ENCODE measurements at places on chromosomes 6 and 20.

GRCh38 chr6:12404651-12405050 is 114.5 kb downstream of the EDN1 start:
- DNase-seq: no peak

GRCh38 chr6:22880686-22881433 is 311.5 kb downstream of the HDGFL1 start:
- DNase-seq: no peak

GRCh38 chr20:50014570-50015562 is 32.1 kb downstream of the SNAI1 start:
- DNase-seq: no peak

GRCh38 chr6:84771125-84771755 is 6.8 kb upstream of the TBX18 start:
- DNase-seq: no peak

- DNase-seq: no peak
These were observed 86.8 kb downstream of the RPP40 start for GRCh38 chr6:4916954-4917561.

DNA sequence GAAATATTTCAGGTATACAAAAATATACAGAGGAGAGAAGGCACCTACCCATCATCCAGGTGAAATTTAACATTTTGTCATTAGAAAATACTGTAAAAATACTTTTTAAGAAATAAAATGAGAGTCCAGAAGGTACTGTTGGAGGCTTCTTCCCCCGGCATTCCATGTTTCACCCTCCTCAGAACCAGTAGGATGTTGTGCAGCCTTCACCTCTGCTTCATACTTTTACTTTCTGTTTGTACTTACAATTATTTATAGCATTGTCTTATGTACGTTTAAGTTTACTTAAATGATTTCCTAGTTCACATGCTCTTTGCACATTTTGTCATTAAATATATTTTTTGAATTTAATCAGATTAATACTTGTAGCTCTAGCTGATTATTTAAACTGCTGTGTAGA is 30.9 kb downstream of the TMEM200A start:
- DNase-seq: no peak

GRCh38 chr6:75694406-75694805 is 54.6 kb upstream of the MYO6 start:
- DNase-seq: no peak

DNA sequence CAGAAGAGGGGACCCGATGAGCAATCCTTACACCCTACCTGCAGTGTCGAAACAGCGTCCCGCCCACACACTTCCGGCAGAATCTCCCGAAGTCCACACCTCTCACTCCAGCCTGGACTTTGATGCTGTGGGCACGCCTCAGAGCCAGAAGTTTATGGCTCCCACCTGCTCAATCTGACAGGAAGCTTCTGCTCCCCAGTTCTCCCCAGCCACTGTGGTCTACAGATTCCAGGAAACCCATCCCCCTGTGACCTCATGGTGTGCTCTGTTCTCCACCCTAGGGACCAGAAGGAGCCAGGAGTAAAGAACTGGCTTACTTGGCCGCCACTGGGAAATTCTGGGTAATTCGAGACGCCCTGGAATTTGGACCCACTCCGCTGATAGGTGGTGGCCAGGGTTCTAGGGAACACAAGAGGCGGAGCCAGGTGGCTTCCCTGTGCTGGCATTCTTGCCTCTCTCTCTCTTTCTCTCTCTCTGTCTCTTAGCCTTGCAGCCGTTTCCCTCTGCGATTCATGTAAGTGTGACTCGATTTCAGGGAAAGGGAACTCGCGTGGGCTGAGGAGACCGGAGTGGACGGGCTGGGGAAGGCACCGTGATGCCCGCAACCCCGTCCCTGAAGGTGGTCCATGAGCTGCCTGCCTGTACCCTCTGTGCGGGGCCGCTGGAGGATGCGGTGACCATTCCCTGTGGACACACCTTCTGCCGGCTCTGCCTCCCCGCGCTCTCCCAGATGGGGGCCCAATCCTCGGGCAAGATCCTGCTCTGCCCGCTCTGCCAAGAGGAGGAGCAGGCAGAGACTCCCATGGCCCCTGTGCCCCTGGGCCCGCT is at the start of gene TRIM15:
TSS of gene TRIM15 (plus strand) at position 457 of the 828 bp plus-strand sequence. CDS start at position 596, 139 bp downstream.
- DNase-seq: peak; percentile 21

DNA sequence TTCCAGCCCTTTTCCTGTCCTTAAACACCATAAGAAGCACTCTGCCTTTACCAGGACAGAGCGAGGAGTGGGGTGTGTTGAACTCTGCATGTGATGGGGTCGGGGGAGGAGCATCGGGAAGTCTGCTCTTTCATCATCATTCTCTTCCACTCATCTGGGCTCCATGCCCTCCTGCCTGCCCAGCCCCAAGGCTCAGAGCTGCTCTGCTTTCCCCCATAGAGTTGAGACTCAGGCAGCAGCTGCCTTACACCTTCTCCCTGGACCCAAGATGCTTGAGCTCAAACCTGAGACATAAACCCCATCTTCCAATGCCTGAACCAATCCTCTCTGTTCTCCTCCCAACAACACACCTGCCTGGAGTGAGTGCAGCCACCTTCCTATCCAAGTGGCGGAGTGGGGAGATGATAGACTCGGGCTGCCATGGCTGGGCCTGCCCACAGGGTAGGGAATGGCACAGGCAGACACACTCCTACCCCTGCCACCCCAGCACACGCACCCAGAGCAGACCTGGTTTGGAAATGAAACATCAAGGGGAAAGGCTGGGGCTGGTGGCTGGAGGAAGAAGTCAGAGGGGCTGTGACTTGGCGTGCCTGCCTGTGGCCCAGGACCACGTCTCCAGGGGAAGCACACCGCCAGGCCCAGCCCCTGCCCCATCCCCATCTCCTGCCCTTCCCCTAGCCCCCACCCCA is 28.4 kb downstream of the TFEB start:
- no peak for DNase-seq

- no peak for DNase-seq
These were observed 44.6 kb downstream of the SSR1 start for GRCh38 chr6:7268362-7268761.

DNA sequence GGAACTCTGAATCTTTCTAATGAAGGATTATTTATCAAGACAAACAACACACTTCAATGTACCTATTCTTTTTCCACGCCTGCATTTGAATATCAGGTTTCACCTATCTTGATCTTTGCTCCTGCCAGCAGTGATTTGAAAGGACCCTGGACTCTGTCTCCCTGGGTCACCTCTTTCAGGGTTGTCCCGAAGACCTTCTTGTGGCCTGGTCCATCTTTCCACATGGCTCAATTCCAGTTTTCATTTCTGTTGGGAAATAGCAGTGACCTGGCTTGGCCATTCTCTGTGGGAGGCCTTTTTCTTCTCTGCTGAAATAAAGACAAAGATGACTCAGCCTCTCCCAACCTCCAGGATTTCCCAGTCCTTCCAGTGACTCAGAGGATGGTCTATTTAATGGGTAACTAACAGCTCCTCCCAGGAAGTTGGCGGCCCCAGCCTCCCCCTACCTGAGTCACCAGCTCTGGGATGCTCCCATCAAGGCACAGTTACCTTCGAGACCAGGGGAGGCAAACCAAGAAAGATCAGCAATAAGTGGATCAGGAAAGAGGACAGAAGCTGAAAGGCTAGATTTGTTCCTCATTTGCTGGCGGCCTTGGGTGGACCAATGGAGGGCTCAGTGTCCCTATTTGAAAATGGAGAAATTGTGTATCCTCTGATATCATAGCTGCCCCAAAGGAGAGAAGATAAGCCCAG is 120.2 kb upstream of the RNF24 start:
- no peak for DNase-seq

DNA sequence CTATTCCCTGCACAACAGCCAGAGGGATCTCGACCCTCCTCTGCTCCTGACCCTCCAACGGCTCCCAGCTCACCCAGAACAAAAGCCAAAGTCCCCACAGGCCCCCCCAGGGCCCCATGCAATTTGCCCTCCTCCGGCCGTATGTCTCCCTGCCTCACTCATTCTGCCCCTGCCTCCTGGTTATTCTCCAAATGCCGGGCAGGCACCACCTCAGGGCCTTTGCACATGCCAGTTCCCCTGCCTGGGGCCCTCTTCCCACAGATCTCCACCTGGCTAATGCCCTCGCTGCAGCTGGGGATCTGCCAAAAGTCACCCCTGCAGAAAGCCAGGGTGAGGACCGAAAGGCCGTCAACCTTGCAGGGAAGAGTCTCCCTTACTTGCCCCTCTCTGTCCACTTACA is 66.0 kb downstream of the GRM4 start:
- DNase-seq: no peak

DNA sequence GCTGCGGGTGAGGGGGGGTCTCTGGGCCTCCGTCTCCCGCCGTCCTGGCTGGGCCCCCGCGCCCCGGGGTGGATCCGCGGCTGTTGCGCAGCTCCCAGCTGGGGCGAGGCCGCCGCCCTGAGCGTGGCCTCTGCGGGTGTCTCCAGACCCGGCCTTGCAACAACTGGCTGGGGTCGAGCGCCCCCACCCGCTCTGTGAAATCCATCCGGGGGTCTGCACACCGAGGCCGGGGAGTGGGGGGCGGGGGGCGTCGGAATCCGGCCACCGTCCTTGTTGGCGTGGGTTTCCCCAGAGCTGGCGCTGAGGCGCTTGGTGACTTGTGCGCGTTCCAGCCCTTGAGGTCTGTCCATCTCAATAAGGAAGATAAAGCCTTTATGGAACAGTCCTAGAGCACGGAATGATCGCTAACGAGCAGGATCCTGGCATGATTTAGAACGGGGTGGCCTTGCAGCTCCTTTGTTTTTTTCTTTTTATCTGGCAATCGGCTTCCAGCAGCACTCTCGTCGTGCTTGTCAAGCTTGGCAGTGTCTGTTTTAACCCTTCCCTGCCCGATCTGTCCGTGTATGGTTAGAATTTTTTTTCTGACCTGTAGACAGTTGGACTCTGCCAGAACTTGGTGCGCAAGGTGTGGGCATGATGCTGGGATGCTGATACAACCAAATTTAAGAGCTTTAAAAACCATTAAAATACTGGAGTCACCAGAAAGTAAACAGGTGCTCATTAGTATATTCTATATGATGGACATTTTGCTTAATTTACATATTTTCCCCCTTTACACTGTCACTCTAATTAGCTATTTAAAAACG is 675 bp downstream of the DSTN start:
- DNase-seq: no peak

GRCh38 chr20:16062661-16063581 is 510.3 kb downstream of the KIF16B start:
- DNase-seq: no peak

DNA sequence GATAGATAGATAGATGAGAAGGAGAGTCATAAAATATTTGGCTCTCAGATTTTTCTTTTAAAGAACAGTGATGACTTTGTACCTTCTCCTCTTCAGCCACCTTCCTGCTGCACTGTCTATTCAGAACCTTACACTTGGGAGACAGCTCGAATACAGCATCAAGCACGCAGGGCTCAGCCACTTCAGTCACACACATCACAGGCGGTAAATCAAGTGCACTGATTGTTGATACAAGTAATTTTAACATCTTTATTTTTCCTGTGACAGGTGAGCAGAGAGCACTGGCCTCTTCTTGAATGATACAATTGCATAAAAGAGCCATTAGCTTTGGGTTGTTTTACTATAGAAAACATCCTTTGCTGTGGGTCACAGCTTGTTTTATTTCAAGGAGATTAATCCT is 1118.5 kb upstream of the EYS start:
- DNase-seq: no peak

DNA sequence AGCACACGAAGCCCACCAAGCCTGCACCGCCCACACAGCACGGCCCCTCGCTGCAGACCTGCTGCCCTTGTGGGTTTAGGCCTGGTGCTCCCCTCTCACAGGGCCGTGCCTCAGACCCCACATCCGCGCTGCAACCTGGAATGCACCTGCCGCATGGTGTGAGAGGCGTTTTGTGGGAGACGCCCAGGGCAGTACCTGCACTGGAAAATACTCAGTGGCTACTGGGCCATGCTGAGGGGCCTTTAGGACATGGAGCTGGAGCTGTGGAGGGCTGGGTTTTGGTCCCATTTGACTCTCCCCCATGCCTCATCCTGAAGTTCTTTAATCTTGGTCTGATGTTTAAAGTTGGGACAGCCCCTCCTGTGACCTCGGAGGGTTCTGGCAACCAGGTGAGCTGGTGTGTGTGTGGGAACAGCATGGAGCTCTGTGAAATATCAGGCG is 116.3 kb downstream of the ERMARD start:
- DNase-seq: no peak

DNA sequence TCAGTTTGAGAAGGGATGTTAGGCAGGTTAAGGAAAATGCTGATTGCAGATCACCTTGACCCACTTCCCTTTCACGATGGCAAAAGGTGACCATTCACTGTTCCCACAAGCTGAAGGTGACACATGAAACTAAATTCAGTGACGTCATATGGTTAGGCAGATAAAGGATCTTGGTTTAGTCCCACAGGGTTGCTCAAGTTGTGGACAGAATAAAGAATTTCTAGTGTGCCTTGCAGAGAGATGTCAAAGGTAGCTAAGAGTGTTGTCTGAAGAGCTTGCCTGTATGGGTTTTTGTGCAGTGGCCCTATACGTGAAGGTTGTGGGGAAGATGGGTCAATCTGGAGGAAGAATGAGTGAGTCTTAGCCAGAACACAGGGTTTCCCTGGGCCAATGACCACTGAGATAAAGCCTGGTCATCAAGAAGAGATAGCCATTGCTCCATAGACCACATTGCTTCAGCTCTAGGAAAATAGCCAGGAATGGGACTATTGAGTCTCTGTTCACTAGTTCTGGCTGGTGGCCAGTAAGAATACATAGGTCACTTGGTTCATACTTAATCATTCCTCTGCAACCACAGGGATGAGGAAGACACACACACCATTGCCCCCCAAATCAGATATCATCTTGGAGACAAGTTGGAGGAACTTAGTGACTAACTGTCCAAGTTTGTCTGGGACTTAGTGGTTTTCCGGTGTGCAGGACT is 148.5 kb upstream of the ATXN1 start:
- DNase-seq: no peak

- no peak for DNase-seq
These were observed 17.6 kb downstream of the WRNIP1 start for GRCh38 chr6:2782825-2783187.

DNA sequence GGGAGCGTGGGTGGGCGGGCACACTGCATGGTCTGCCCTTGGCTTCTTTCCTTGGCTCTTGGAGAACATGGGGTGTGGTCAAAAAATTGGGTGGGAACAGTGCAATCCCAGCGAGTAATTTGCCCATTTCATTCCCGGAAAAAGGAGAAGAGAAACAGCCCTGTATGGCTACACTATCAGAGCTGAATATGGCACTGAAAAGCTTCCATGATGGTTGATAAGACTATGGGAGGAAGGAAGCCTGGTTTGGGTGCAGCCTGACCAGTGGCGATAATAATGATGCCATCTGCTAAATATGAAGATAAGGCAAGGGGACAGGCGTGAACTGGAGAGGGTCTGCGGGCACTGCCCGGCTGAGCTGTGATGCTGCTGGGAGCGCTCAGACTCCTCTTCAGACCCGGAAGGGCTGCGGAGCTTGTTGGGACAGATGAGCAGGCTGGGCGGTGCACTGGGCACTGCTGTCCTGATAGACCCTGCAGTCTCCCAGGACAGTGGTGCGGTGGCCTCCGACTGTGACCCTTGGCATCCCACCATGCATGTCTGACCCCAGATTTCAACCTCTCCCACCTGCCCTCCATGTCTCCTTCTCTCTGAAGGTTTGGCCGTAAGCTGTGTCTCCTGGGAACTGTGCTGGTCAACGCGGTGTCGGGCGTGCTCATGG is 10.2 kb downstream of the SLC22A1 start:
- DNase-seq: no peak
